Erythroblast (primary cell): ENCODE measurements at places on chromosomes 4 and X.

GRCh38 chrX:9905288-9905687, 61.9 kb upstream of the CLDN34 start:
- DNase-seq: no peak

DNA sequence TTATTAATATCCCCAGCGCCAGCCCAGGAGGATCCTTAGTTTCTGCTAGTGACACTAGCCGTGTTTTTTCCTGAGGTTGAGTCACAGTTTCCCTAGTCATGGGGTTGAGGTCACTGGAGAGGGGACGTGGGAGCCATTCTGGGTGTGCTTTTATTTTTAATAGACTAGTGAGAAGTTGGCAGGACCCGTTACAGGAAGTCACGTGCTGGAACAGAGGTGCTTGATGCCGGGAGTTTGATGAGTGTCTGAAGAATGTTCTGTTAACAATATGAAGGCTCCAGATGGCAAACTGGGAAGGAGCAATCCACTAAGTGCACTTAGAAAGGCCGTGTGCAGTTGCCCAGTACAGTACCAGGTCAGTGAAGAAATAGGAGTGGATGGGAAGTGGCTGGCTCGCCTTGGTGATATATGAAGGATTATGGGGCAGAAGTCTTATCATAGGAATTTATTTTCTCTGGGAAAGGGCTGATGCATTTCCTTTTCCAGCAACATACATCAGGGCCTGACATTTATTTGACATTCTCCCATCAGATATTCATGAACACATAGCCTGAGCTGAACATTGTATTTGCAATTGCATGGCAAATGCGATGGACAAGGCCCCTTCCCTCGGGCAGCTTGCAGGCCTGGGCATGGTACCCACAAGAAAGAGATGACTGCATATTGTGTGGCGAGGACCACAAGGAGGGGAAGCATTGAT, 291.8 kb downstream of the FBXW7 start:
- no peak for DNase-seq

GRCh38 chr4:54228961-54229501, at the start of gene PDGFRA:
Gene PDGFRA (plus strand): TSS chr4:54229293. CDS start chr4:54258769, 29,476 bp downstream.
- no peak for DNase-seq

DNA sequence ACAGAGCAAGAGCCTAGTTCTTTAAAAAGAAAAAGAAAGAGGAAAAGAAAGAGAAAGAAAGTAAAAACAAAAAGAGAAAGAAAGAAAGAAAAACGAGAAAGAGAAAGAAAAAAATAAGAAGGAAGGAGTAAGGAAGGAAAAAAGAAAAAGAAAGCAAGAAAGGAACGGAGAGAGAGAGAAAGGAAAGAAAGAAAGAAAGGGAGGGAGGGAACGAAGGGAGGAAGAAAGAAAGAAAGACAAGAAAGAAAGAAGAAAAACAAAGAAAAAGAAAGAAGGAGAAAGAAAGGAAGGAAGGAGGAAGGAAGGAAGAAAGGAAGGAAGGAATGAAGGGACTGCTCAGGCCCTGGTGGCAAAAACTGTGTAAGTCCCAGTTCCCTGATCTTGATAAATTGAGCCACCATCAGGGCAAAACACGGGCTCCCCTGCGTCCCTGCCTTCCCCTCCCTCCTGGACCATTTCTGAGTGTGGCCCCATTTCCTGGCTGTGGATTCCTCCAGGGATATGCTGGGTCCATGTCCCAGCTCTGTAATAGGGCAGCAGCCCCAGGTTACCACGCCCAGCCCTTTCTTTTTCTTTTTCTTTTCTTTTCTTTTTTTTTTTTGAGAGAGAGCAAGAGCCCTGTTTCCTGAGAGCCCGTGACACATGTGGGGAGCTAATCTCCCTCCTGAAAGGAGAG, 44.8 kb downstream of the SHOX start:
- DNase-seq: no peak

GRCh38 chr4:80685214-80685613, 345.3 kb upstream of the BMP3 start:
- DNase-seq: no peak

DNA sequence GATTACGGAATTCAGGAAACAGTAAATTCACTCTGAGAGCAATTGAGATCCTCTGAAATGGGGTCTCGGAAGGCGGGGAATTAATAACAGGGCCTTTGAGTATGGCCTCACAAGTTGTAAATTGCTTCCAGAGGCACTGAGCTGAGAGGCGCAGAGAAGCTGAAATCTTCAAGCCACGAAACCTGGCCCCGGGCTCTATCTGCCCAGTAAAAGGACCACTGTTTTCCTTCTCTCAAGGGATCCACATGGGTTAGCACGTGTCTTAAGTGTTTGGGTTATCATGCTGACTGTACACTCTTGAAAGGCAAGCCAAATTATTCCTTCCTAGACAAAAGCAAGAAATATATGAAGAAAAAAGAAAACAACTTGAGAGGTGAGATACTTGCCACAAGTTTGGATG, 1012.9 kb upstream of the FTHL17 start:
- no peak for DNase-seq

GRCh38 chrX:140190441-140191108, 225.3 kb upstream of the CXorf66 start:
- no peak for DNase-seq

DNA sequence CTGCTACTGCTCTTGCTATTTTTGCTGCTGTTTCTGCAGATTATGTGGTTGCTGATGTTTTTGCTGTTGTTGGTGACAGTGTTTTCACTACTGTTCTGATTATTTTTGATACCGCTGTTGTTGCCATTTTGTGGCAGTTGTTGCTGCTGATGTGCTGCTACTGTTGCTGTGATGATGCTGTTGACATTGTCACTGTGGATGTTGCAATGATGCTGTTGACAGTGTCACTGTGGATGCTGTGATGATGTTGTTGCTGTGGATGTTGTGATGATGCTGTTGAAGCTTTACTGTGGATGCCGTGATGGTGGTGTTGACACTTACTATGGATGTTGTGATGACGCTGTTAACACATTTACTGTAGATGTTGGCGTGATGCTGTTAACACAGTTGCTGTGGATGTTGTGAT, 180.3 kb downstream of the EVC2 start:
- no peak for DNase-seq

DNA sequence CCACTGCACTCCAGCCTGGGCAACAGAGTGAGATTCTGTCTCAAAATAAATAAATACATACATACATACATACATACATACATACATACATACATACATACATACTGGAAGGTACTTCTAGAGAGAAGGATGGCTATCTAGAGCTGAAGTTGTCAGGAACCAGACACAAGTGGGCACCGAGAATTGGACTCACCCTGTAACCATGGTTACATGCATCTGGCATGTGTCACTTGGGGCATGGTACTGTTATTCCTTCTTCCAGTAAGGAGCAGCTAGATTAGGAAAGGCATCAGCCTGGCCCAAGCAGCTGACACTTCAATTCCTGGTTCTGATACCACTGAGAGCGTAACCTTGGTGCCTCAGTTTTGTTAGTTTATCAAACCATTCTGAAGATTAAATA, 127.1 kb downstream of the SH3KBP1 start:
- DNase-seq: no peak

- peak; percentile 1 for DNase-seq
These were observed 172.2 kb downstream of the PPARGC1A start for GRCh38 chr4:23717528-23718248.

- DNase-seq: no peak
These were observed 35.8 kb upstream of the TNIP3 start for GRCh38 chr4:121199742-121200561.
